ENCODE measurements at places on chromosomes 3 and 15.

DNA sequence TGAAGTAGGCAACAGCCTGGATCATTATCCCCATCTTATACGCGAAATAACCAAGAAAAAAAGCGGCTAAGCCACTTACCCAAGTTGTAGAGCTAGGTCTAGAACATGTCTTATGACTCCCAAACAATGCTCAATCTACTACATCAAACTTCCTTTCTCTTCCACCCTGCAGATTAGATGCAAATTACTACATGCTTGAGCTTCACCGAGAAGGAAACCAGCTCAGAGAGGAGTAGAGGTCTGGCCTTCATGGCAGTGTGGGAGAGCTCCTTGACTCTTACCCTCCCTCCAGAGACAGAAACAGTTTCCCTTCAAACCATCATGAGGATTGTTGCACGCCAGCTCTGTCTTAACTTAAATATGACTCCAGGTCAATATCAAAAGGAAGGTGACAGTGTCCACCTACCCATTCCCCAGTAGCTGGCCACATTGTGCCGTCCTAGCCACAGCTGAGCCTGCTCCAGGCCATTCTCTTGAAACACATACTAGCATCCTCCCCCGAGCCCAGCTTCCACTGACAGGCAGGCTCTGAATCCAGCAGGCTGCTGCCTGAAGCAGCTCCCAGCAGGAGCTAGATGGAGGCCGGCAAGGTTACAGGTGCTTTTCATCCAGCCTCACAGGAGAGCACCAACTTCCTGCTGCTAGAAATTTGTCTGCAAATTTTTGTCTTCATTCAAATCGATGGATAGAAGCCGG is 56.8 kb downstream of the CPN2 start:
- DNase-seq = no peak

DNA sequence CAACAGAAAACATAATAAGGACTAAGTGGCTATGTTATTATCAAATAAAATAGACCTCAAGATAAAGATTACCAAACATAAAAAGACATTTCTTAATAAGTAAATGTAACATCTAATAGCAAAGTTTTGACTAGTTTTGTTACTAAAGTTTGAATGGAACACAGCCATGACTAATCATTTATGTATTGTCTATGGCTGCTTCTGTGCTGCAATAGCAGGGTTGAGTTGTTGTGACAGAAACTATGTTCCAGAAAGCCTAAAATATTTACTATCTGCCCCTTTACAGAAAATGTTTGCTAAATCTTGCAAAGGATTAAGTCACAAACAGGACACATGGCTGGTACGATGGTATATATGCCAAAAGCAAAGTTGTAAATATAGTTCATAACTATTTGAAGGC is 37.9 kb upstream of the MYH15 start:
- DNase-seq = no peak

GRCh38 chr3:134464064-134464688 is 21.6 kb downstream of the ANAPC13 start:
- peak; percentile 96 for DNase-seq

- no peak for DNase-seq
These were observed 325.7 kb downstream of the OTOL1 start for GRCh38 chr3:161822291-161822690.

DNA sequence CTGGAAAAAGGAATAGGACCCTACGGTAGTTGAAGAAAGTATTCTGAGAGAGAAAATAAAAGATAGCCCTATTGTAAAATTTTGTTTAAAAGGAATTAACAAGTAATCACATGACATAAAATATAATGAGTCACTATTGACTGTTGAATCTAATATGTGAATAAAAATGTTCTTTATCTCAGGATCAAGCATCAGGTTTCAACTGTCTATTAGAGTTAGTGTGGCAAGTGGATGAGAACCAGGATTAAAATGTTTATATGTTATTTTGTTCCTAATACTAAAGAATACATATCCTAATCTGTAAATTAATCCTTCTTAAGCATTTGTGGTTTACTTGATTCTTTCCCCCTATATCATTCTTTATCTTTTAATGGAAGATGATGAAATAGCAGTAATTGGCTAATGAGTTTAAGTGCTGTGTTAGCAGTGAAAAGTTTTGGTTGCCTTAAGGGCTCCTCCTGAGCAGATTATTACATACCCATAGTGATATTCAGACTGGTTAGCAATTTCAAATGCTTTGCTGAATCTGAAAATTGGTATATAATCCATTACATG is 101.8 kb upstream of the BCHE start:
- no peak for DNase-seq

GRCh38 chr15:51816611-51817010 is 12.8 kb upstream of the TMOD3 start:
- DNase-seq = no peak

DNA sequence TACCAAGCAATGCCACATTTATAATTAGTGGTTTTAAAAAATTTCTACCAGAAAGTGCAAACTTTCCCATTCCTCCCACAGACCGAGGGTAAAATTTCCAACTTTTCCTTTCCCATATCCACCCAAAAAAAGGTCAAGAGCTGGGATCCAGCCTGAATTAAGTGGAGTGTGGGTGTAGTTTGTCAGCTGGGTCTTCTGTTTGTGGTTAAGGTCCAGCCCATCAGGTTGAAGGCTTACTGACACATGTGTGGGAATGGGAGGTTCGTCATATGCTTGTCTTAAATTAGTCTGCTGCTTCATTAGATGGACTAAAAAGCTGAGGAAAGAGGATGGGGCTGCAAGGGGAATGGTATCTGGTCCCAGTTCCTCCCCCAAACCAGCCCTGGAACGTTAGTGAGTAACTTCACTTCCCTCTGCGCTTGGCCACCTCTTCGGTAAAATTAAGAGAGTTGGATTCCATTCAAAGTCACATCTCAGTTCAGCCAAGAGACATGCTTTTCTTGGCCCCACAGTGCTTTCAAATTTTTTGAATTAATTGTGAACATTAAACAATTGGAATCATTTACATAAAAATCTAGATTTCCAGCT is 59.0 kb upstream of the PLCL2 start:
- DNase-seq = no peak

- DNase-seq = no peak
These were observed 53.4 kb upstream of the VILL start for GRCh38 chr3:37937156-37937555.

DNA sequence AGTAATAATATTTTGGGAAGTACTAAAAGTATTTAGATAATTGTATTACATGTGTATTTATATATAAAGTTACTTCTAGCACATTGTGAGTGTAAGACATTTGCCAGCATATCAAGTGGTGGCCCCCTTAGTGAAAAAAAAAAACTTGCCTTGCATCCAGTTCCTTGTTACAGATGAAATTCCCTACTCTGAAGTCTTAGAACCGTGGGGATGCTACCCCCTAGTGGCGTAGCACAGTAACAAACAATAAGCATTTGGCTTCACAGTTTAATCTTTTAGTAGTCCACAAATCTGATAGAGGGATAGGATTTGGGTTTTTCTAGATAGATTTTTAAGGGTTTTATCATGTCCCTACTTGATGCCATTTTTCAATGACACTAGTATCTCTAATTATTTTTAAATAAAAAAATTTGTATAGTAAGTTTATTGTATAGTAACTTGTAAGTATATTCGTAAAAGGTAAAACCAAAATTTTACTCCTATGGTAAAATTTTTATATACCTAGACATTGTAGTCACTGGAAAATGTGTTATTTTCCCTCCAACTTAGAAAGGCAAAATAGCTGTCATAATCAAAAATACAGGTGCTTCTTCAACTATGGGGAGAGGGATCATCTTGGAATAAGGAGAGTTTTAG is 14.3 kb downstream of the SMC4 start:
- DNase-seq = peak; percentile 81

DNA sequence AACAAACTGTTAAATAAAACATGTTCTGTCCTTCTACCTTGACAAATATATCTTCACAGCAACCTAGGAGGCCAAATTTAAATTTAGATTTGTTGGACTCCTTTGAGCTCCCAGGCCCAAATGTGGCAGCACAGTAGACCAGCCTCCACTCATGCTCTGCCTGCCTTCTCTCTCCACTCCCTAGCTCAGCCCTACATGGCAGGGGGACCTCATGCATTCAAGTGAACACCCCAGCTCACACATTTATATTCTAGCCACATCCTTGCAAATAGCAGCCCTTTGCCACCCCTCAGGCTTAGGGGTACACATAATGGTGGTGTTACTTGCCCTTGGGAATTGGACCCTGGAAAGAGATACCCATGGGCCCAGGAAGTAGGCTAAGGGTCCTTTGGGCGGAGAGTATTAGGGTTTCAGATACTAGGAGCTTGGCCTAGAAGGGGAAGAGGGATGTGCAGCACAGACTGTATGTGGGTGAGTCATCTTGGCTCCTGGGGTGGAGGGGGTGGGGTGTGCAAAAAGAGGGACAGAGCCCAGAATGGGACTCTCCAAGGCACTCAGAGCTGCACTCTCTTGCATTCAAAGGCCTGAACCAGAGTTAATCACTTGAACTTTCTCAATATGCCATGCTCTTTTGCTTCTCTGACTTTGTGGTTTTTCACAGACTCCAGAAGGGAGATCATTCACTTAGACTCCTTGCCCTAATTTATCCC is 268.4 kb upstream of the ROPN1 start:
- no peak for DNase-seq

GRCh38 chr15:60720493-60721256 is 241.7 kb upstream of the ICE2 start:
- no peak for DNase-seq
